ENCODE measurements at places on chromosomes 4 and X.

DNA sequence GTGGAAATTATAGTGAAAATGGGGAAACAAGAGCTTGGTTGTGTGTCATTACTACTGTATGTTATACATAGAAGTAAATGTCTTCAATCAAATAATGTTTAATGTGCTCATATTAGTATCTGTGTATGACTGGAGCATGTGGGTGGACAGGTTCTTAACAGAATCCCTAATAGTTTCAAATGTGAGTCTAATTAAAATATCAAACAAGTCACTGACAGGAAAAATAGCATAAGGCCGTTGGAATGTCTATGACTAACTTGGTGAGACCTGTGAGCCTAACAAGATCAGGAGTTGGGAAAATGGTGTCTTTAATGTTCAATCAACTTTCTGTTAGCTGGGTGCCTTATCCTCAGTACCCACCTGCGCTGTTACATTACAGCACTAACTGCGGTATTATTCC, 6.2 kb upstream of the CXCL3 start:
- DNase-seq: peak; percentile 43

- DNase-seq: no peak
These were observed 61.8 kb downstream of the ATXN3L start for GRCh38 chrX:13258052-13258444.

- no peak for DNase-seq
These were observed 1163.5 kb upstream of the PABPC4L start for GRCh38 chr4:135365065-135365464.

GRCh38 chr4:36509845-36510244, 228.4 kb downstream of the DTHD1 start:
- DNase-seq: no peak

DNA sequence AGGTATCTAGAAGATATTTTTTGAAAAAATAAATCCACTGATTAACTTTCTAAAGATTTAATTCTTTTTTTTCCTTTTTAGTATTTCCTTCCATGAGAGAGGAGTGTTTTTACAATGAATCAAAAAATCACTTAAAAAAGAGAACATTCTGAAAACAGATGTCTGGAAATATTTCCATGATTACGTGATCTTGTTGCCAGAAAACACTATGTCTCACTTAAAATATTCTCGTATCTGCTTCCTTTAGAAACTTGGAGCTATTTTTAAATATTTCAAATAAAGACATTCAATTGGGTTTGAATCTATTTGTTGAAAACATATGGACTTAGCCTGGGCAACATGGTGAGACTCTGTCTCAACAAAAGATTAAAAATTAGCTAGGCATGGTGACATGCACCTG, 232.8 kb upstream of the RASGEF1B start:
- no peak for DNase-seq

DNA sequence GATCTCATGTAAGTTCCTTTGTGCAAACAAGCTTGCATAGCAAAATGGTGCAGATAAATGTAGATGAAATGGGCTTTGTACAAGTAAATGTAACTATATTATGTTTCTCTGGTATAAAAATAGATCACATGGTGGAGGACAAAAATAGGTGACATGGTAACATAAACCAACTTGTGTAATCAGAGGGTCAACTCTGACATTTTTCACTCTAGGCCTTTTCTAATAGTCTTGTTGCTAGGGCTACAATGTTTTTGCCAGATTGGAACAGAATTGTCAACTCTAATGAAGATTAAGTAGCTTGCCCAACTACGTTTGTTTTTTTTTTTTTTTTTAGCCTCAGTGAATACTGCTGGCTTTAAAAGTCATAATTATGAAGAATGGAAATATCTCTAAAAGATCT, 11.5 kb downstream of the MAD2L1 start:
- no peak for DNase-seq

DNA sequence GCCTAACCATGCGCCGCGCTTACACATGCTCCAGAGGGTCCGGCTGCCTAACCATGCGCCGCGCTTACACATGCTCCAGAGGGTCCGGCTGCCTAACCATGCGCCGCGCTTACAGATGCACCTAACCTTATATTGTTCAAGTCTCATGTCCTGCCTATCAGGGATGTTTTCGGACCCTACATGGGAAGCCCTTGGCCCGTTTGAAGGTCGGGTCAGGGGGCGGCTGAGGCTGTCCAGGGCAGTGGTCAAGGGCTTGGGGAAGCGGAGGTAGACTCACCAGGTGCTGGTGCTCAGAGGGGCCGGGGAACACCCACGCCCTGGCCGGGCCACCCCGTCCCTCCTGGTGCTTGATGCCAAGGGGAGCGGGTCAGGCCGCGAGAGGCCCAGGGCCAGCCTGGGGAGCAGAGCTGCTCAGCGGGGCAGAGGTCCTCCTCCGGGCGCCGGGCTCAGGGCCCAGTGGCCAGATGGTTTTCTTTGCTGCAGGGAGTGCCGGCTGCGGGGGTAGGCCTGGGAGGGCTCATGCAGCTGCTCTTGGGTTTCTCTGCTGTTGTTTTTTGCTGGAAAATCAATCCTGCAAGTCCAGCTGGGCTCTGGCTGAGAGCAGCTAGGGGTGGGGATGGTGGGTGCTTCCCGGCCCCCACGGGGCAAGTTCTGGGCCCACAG, 35.4 kb upstream of the SPON2 start:
- no peak for DNase-seq

DNA sequence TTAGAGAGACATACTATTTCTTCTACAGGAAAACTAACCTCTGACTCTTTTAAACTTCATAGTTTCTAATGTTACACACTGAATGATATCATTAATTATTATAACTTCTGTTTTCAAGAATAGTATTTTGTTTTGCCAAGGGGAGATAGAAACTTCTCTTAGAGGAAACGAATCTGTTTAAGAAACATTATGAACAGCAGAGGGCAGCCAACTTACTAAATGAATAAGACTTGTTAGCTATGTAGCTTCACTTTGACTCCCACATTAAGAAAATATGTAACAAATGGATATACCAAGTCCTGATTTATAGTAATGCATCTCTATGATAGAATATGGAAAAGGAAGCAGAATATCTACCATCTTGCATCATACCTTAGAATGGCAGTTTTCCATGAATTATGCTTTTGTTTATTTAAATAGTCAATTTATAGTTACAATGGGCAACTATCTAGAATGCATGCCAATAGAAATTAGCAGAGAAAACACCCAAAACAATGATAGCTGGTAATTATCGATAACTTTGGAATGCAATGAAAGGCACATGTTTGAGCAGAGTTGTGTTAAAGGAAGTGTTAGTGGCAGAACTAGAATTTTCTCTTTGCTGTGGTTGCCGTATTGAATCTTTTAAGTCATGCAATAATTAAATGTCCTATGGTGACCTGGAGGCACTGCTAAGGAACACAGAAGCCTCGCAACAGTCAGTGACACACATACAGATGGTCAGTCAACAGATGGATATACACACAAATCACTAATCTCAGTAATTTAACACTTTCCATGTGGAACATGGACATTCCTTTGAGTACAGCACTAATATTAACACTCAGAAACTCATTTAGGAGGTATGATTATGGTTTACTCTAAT, 105.7 kb upstream of the PDLIM3 start:
- DNase-seq: peak; percentile 83

GRCh38 chr4:94536649-94537469, 85.1 kb downstream of the PDLIM5 start:
- DNase-seq: peak; percentile 46

- DNase-seq: no peak
These were observed 138.1 kb upstream of the ZIC3 start for GRCh38 chrX:137427816-137428215.

DNA sequence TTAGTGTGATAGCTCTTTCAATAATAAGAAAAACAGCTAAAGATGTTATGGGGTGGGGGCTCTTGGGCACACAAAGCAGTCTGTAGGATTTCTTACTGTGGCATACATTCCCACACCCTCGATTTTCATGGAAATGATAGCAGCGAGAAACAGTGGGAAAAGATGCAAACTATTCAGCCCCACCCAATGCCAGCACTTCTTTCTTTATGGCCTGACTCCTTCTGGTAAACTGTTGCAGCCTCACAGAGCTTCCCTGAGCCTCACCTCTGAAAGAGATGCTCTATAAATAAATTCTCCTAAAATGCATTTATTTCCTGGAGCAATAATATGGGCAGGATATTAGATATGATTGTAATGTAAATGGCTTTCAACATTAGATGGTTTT, 910 bp downstream of the ANK2 start:
- no peak for DNase-seq

- peak; percentile 75 for DNase-seq
These were observed 25.2 kb upstream of the ANAPC4 start for GRCh38 chr4:25351777-25352416.

- DNase-seq: no peak
These were observed 28.1 kb downstream of the SLC30A9 start for GRCh38 chr4:42018451-42018850.

- DNase-seq: no peak
These were observed 191.2 kb upstream of the LNX1 start for GRCh38 chr4:53782458-53782845.

GRCh38 chrX:31706466-31706865, 634.6 kb upstream of the FTHL17 start:
- no peak for DNase-seq

DNA sequence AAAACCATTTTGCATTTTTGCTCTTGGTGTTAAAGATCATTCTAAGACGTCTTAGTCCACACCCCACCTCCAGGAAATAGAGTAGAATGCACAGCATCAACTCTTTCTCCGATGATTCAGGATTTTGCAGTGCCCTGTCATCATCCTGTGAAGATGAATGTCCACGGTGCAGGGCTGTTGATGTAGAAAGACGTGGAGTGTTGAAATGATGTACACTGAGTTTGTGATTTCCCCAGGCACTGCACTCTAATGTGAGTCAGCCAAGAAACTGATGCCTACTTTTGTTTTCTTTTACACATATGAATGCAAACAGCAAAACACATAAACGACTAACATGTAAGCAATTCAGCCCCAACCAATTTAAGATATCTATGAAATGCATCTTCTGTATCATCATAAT, 10.5 kb downstream of the LGI2 start:
- peak; percentile 22 for DNase-seq

DNA sequence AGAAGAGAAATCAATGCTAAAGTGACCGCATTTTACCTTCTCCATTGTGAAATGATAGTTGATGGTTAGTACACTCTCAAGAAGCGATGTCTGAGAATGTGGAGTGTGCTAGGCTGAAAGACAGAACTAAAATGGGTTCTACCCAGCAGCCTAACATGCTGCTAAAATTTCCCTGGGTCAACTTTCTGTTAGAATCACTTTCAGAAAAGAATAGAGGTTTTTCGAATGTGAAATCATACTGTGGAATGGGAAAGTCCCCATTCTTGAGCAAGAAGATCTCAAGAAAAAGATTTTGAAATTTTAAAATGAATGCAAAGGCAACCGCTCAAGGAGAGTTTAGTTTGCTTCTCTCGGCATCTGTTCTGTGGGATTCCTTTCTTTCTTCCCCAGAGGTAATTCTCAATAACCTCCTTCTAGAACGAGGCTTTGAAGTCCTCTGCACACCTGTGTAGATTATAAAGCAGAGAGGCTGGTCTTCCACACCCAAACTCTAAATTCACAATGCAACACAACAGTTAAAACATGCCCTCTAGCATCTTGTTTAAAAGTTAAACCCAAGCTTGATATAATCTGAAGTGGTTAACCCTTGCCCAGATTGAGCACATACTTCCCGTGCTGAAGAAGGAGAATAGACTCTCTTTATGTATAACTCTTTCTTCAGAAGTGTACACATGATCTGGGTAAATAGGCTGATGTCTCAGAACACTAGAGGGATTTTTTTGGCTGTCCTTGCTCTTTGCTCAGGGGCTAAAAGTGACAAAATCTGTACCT, 208.7 kb upstream of the KLF3 start:
- DNase-seq: no peak

GRCh38 chr4:73725985-73726384, 14.4 kb upstream of the CXCL8 start:
- peak; percentile 95 for DNase-seq

DNA sequence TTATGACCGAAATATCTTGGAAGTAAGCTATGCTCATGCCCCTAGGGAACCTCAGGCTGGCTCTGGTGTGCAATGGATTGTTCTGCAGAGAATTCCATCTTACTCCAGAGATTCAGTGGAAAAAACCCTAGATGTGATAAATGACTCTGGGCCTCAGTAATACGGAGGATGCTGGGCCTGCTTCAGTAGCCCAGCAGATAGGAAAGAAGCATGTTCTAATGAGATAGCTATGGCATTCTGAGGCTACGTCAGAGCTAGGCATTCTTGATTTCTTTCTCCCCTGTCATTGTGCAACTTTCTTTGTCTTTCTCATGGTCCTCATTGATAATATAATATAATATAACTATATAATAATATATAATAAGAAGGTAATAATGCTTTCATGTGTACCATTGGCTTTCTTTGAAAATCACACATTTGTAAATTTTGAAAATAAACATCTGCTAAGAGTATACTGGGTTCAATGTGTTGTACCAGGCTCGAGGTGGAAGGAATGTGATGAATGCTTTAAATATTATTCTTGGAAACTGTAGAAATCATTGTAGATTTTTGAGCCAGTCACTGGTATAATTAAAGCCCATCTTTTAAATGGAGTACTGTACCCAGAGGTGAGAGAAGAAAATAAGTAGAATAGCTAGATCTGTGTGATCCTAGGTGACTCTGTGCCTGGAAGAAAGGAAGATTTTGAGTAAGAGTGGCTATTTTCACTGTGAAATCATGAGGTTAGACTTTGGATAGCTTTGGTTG, 152.0 kb downstream of the IL15 start:
- no peak for DNase-seq

GRCh38 chrX:154325541-154325940, 29.9 kb downstream of the TKTL1 start:
- no peak for DNase-seq

DNA sequence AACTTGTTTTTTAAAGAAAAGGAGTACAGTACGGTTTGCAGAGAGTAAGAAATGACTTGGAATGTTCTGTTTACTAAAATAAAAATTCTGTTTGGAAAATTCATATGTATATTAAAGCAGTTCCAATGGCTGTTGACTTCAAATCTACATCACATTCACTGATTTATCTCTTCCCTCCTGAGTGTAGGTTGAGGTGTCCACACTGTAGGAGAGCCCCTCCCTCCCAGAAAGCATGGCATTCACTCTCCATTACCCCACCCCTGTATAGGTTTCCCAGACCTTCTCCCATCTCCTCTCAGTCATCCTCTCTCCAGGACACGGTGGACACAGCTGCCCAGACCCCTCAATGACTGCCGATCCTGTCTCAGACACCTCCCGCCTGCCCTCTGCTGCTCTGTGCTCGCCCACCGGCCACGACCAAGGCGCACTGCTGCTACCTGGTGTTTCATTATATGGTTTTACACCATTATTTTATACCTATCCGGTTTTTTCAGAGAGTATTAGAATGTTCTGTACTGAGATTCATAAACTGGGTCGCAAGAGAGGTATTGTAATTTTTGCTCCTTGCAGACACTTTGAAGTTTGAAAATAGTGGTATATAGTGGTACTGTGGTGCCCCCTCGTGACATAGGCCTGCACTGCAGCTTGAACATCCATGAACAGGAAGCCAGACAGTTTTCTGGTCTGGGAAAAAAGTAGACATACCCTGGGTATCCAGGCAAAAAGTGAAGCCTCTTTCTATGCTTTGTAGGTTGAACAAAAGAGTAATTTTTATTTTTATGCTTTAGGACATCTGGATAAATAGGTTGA, 38.8 kb upstream of the BEX4 start:
- DNase-seq: peak; percentile 52

- DNase-seq: no peak
These were observed 23.8 kb upstream of the KIAA0232 start for GRCh38 chr4:6758728-6759127.
